ENCODE measurements at places on chromosomes 3 and 15.

- DNase-seq, result no peak
Observed at GRCh38 chr3:3015185-3016089, 94.7 kb downstream of the IL5RA start.

GRCh38 chr15:68909601-68910100 is 20.7 kb upstream of the SPESP1 start:
- no peak for DNase-seq

GRCh38 chr15:89211678-89212170 is 9.7 kb downstream of the RLBP1 start:
- DNase-seq, result no peak

GRCh38 chr3:146817704-146818103 is 212.6 kb upstream of the PLSCR5 start:
- DNase-seq, result no peak

GRCh38 chr3:28294667-28295413 is 53.4 kb downstream of the CMC1 start:
- no peak for DNase-seq

Data from epithelial cell of proximal tubule (primary cell).